ENCODE measurements at places on chromosomes 3 and 15.

- no peak for DNase-seq
Observed at GRCh38 chr3:17740721-17741141, 1.7 kb downstream of the TBC1D5 start.

- DNase-seq: no peak
Observed at GRCh38 chr15:45117308-45118130, 3.4 kb downstream of the DUOXA2 start.

DNA sequence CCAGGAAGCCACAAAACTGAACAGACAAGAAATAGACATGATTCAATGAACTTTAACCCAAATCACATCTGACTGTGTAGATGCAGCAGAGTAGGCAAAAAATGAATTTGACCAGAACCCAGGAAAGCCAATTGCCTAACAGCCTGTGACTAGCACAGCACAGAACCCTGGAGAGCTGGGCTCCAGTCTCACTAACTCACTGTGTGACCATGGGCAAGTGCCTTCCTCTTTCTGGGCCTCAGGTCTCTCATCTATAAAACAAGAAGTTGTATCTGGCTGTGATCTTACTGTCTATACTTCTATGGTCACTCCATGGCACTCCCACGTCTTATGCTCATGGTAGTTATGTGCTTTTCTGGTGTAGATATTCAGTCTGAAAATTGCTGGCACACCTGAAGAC, 48.1 kb upstream of the USP3 start:
- no peak for DNase-seq

- DNase-seq: no peak
Observed at GRCh38 chr15:59594493-59594942, 17.1 kb upstream of the GCNT3 start.

DNA sequence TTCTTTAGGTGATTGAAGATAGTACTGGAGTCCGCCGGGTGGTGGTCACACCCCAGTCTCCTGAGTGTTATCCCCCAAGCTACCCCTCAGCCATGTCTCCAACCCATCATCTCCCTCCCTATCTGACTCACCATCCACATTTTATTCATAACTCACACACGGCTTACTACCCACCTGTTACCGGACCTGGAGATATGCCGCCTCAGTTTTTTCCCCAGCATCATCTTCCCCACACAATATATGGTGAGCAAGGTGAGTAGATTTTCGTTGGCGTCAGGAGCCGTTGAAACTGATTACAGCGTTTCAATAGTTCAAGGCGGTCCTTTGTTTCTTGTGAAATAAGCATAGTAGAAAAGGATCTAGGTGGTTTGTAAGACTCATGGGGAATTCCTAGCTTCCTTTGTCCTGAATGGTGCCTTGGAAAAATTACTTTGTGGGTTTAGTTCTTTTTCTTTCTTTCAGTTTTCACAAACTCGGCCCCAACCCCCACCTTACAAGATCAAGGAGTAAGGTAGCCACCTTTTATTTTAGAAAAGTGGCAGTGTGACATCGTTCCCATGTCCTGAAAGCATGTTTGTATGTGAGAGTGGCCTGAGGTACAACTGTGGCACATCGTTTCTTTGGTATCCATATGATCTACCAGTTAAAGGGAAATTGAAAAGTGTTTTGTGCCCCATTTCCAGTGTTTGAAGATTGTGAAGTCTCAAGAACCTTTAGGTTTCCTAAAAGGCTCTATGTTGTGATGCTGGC, 200.6 kb downstream of the GHSR start:
- DNase-seq: no peak

- DNase-seq: no peak
Observed at GRCh38 chr3:167885277-167885676, 149.8 kb downstream of the SERPINI1 start.

- no peak for DNase-seq
Observed at GRCh38 chr3:194169595-194169994, 33.6 kb downstream of the HES1 start.

GRCh38 chr3:132416807-132417694, at the start of gene DNAJC13:
Gene DNAJC13, plus strand, starts transcription at chr3:132417502. Its CDS starts 17,049 bp downstream, at chr3:132434551.
- peak; percentile 83 for DNase-seq

GRCh38 chr15:63677778-63678177, 80.6 kb downstream of the FBXL22 start:
- DNase-seq: no peak

DNA sequence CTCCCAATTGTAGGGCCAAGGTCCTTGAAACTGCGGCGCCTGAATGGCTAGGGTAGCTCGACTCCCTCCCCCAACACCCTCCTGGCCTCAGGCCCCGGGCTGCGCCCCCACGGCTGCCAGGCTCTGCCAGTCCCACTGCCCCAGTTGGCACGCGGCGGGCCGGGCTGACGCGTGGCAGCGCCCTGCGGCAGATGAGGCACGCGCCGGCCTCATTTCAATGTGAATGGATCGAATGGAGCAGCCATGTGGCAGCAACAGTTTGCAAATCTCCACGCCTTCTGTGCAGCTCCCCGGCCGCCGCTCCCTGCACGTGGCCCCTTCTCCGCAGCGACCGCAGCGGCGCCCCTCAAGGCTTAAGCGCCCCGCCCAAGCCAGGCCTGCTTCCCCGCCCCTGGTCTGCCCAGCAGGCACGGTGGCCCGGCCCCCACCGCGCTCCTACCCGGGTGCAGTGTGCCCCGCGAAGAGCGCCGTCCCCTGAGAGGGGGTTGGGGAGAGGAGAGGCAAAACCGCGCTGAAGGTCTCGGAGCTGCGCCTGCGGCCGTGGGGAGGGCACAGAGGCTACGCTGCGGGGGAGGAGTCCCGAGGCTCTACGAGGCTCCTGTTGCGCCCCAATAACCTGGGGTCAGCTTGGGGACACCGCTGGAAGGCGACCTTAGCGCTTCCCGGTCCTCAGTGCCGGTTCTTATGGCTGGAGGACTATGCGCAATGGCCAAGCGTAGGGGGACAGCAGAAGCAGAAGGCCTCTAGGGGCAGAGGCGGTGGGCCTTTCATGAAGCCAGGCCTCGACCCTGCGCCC, 3.1 kb upstream of the DLL4 start:
- DNase-seq: no peak

DNA sequence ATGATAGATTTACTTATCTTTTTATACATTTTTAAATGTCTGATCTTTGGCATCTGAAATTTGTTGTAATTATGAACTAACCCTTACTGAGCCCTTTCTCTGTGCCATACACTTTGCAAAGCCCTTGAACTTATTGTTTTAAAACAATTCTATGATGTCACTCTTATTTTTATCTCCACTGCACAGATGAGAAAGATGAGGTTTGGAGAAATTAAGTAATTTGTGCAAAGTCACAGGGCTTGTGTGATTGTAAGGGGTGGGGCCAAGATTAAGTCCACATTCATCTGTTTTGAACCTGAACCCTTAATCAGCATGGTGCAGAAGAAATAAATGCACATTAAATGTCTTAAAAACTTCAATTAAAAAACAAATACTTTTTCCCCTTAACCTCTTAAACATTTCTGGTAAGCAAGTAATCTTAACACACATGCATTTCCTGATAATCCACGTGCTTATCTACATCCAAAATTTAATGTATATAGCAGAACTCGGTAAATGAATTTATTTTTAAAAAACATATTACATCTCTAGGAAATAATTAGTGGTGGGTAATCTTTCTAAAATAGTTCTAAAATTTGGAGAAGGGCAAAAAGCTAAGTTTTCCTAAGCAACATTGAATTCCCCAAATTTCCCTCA, 189.8 kb upstream of the TBC1D5 start:
- DNase-seq: no peak

DNA sequence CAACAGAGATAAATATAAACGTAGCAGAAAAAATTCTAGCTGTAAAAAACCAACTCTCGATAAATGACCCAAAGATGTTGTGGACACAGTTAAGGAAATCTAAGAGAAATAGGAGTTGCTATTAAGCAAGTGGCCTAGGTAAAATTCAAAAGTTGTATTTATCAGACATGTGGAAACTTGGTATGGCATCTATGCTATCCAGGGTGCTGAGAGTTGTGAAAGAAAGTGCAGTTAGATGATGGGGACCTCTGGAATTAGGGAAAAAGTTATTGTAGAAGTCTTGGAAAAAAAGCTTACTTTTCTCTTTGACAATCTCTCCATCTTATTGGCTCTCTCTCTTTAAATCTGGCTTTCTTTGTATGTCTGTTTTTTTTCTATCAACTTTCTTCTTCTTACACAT, 1090.9 kb downstream of the TBL1XR1 start:
- DNase-seq: no peak

DNA sequence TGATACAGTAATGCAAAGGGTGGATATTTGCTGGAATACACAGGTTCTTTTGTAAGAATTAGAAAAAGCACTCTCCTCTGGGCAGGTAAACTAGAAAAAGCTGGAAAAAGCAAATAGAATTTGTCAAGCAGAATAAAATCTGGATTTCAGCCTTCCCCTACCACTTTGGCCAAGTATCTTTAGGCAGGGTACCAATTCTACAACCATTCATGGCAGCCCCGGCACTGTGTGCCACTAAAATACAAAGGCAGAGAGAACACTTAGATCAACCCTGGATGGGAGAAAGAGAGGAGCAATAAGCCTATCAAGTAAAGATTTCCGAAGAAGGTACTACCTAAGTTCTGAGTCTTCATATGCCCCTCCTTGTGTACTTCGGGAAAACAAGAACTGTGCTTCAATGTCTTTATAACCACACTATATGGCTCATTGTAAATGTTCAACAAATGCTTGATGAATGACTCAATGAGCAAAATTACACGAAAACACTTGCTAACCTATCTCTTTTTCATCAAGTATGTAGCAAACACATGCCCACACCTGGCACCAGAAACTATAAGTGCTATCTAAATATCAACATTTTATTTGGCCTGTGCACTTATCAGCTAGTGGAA, 20.8 kb downstream of the STAG1 start:
- DNase-seq: no peak

DNA sequence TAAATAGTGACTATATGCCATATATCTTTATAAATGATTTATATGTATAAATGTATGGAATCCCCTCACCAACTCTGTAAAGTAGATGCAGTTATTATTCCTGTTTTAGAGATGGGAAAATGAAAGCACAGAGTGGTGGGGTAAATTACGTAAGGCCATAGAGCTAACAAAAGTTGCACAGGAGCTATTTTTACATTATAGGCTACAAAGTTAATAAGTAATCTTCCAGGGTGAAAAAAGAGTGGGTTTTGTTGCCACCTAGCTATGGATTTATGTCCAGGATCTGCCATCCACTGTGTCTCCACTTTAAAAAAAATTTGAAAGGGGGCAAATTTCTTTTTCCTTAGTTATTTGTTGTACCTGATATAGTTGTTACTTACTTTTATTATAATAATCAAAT, 235.7 kb downstream of the MCTP2 start:
- DNase-seq: no peak

DNA sequence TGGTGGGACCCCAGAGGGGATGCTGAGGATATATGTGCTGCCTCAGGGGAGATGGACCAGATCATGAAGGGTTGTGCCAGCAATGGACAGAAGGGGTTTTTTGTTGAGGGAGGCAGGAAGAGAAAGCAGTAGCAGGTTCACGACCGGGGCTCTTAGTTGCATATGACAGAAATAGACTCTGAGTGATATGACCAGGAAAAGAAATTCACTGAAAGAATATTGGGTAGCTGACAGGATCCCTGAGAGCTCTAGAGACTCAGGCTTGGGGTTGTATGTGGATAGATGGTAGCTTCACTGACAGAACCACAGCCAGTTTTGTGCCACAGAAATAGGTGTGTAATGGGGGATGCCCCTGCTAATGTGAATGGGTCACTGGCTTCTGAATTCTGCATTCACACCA, 241.6 kb downstream of the ZNF621 start:
- DNase-seq: no peak

GRCh38 chr3:107931326-107931725, 159.5 kb downstream of the CD47 start:
- no peak for DNase-seq

DNA sequence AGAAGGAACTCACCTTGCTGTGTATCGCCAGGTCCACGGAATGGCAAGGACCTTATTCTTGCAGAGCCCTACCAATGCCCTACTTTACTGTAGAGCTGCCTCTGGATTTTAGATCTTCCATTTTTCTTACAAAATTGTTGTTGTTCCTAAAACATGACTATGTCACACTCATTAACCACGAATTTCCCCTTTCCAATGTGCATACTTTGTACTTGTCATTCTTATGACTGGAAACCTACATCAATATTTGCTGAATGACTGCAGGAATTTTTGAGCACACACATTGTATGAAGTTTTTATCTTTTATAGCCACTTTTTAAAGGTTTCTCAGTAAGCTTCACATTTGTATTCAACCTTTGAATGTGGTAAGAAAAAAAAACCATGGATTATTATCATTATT, 35.9 kb upstream of the CMSS1 start:
- no peak for DNase-seq

DNA sequence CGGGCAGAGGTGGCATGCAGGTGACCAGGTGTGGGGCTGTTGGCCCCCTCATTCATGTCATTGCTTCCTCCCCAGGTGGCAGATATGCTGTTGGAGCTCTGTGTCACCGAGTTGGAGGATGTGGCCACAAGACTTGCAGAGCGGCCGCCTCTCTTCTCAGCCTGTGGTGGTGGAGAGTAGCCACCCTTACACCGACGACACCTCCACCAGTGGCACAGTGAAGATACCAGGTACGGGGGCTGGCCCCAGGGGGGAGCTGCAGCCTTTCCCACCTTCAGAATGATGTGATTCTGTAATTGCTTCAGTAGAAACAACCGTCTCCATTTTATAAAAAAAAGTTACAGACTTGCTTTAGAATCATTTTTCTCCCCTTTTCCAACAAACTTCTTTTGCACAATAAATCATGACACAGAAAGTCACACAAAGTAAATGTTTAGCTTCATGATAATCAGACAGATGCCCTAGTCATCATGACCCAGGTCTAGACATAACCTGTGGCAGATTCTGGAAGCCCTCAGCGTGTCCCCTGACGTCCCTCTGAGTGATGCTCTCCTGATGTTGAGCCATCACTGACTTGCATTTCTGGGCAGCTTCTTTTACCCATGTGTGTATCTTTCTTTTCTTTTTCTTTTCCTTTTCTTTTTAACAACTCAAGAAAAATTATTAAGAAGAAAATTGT, 76.0 kb upstream of the FAN1 start:
- no peak for DNase-seq

GRCh38 chr3:111269777-111270176, 198.2 kb downstream of the NECTIN3 start:
- no peak for DNase-seq

- no peak for DNase-seq
Observed at GRCh38 chr3:158443632-158444031, 127.4 kb upstream of the MLF1 start.

DNA sequence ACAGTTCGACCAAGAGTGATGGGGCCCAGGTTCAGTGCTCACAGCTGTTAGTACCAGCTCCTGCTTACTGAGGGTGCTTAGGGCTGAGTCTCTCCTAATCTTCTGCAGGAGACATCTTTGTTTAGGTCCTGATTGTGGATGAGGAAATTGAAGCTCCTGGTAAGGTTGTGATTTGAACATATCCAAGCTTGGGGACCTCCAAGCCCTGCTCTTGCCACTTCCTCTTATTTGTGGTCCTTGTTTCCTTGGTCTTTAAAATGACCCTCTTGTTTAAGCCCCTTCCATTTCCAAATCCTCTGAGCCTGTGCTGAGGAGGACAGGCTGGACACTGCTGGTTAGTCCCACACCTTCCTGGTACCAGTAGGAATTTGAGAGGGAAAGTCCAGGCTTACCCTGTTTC, 87.0 kb downstream of the EEFSEC start:
- no peak for DNase-seq

GRCh38 chr3:71135373-71136088, 448.0 kb downstream of the FOXP1 start:
- no peak for DNase-seq

- DNase-seq: no peak
Observed at GRCh38 chr3:191123231-191123630, 75.8 kb upstream of the OSTN start.
